CD8-positive, alpha-beta memory T cell (primary cell): ENCODE measurements at places on chromosomes 7 and 10.
A peak's percentile ranks its signal among the peaks of the same experiment; 100 is the strongest.

DNA sequence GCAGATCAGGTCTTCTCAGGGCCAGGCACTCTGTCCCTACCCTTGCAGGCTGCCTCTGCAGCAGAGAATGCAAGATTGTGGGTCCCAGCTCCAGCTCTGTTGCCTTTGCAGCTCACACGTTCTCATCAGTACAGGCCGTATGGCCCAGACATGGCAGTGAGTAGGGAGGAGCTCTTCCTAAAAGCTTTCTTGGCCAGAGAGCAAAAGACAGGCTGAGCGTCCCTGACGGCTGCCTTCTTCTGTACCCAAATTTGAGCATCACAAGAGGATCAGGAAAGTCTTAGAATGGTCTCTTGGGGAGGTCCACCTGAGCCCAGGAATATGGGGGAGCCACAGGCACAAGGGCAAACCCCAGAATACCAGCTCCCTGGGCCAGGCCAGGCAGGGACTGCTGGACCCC is 266.3 kb upstream of the ZMIZ1 start:
- H3K4me1 ChIP-seq = no peaks in the 10 kb centered on the region
- H3K4me3 ChIP-seq = no peak overlapping the region
- no peaks in the 10 kb centered on the region for H3K36me3 ChIP-seq
- no peaks in the 10 kb centered on the region for H3K27me3 ChIP-seq
- H3K27ac ChIP-seq = no peak overlapping the region
- DNase-seq = no peak

DNA sequence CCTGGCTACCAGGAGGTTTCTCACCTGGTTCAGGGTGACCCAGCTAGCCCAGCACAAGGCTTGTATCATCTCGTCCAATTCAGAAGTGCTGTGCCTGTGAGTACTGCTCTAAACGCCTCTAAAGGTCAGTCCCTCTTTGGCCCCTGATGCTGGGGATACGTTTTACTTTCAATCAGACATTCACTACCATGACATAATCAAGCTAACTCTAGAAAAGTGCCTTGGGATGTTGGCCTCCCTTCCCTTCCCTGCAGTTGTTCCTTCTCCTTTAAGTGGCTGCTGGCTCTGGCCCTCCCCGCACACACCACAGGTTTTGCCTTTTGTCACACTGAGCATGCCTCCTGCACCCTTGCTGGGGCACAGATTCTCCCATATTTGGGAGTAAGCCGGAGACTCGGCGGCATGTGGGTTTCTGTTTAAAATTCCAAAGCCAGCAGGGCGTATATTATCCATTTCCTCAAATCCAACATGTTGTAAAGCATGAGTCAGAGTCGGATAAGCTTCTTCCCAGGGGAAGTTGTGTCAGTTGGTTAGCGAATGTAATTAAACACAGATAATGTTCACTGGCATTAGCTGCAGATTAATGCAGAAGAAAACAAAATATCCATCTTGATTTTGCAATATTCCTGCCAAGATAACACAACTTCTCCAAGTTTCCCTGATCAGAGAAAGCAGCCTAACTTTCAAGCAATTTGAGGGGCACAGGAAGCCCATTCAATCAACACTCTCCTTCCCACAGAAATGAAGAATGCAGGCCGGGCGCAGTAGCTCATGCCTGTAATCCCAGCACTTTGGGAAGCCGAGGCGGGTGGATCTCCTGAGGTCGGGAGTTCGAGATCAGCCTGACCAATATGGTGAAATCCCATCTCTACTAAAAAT is 31.8 kb upstream of the VCL start:
- no peak for DNase-seq
- H3K4me1 ChIP-seq = peaks cover 12% of the 10 kb centered on the region
- H3K36me3 ChIP-seq = no peaks in the 10 kb centered on the region
- H3K27me3 ChIP-seq = no peaks in the 10 kb centered on the region

GRCh38 chr10:34286136-34286739 is 528.9 kb downstream of the PARD3 start:
- no peaks in the 10 kb centered on the region for H3K27me3 ChIP-seq
- no peaks in the 10 kb centered on the region for H3K36me3 ChIP-seq
- H3K27ac ChIP-seq = no peak overlapping the region
- no peak for DNase-seq
- H3K4me3 ChIP-seq = no peak overlapping the region

GRCh38 chr10:13788711-13789447 is 202.1 kb downstream of the PRPF18 start:
- no peak for DNase-seq
- no peaks in the 10 kb centered on the region for H3K36me3 ChIP-seq
- peaks cover 35% of the 10 kb centered on the region for H3K4me1 ChIP-seq
- H3K4me3 ChIP-seq = peak overlapping the region; percentile 4

- no peak overlapping the region for H3K4me3 ChIP-seq
- no peaks in the 10 kb centered on the region for H3K4me1 ChIP-seq
- no peaks in the 10 kb centered on the region for H3K36me3 ChIP-seq
- H3K27me3 ChIP-seq = no peaks in the 10 kb centered on the region
- H3K27ac ChIP-seq = no peak overlapping the region
These were observed 13.2 kb upstream of the CAMK2B start for GRCh38 chr7:44338600-44338999.
